Mesenteric fat pad (tissue), 1 donor: ENCODE measurements at places on chromosomes 6 and 20. TPM values are rescaled to one million over a fixed set of nuclear protein-coding genes. Genes with fewer than 3 reads are reported as not detected.

GGTLC1 gene
- total RNA-seq: not detected

DNA sequence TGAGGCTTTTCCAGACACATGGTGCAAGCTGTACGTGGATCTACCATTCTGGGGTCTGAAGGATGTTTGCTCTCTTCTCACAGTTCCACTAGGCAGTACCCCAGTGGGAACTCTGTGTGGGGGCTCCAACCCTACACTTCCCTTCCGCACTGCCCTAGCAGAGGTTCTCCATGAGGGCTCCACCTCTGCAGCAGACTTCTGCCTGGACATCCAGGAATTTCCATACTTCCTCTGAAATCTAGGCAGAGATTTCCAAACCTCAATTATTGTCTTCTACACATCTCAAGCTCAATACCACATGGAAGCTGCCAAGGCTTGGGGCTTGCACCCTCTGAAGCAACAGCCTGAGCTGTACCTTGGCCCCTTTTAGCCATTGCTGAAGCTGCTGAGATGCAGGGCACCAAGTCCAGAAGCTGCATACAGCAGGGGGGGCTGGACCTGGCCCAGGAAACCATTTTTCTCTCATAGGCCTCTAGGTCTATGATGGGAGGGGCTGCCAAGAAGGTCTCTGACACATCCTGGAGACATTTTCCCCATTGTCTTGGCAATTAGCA, 11.6 kb downstream of the PDSS2 start:
- DNase-seq: no peak

GRCh38 chr6:20808924-20809323, 274.7 kb downstream of the CDKAL1 start:
- DNase-seq: no peak

DNA sequence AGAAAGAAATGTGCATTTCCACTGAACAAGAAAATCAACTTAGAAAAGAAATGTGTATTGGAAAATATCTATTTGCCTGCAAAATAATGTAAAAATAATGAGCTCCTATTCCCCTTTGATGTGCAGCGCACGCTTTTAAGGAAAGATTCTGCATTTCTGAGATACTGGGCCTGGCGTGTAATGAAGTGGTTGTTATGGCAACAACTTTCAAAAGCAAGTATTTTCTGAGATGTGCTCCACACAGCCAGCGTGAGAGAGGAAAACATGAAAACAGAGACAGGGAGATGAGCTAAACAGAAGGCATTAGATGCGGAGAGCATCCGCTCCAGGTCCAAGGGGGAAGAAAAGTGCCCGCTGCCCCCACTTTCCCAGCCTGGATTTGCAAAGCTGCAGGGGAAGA, 39.1 kb upstream of the GTSF1L start:
- DNase-seq: no peak

SLC24A3 gene
- total RNA-seq: 16.9 TPM

DNA sequence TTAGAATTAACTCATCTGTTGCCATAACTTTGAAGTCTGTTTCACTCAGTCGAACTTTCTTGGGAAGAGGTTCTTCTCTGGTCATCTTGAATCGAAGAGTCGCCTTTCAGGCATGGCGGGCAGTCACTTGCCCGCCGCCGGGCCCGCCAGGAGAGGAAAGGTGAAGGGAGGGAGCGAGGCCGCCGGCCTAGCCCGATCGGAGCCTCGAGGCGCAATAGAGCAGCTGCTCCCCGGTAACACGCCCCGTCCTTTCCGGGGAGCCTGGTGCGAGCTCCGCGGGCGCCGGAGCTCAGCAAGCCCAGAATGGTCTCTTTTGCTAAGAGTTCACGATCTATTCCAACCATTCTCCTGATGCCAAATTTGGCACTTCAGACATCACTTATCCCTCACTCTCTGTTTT, 591.8 kb downstream of the TFAP2B start:
- peak; percentile 88 for DNase-seq

GRCh38 chr6:117451671-117452070, 25.9 kb upstream of the ROS1 start:
- no peak for DNase-seq

DNA sequence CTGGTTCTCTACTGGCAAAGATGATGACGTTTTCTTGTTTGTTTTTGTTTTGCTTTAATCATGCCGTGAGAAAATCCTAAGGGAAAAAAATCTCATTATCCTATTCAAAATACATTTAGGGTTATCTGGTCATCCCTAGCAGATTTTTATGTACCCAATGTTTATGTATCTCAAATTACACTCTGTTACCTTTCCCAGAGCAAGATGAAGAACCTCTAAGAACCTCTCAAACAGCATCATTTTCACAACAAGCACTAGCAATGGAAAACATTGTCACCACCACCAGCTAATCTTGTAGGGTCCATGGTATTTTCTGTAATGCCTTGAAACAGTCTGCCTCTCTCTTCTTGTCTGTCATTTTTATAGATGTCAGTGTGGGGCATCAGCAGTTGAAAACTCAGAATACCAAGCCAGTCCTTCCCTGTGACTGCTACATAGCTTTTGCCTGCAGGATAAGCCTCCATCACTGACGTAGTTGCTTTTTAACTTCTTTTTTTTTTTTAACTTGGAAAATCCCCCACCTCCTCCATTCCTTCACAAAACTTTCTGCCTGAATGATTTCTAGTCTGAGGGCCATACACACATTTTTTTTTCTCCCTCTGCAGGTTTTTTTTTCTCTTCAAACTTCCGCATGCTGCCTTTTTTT, 2.4 kb upstream of the SNAP25 start:
- no peak for DNase-seq
